ENCODE measurements at places on chromosomes 5 and 9.

- no peak for DNase-seq
Observed at GRCh38 chr5:140318792-140319191, 15.9 kb upstream of the PFDN1 start.

- no peak for DNase-seq
Observed at GRCh38 chr9:31715250-31715649, 669.2 kb upstream of the ACO1 start.

- DNase-seq: no peak
Observed at GRCh38 chr5:78064941-78065472, 229.5 kb downstream of the AP3B1 start.

- DNase-seq: no peak
Observed at GRCh38 chr5:112772124-112772523, 34.4 kb downstream of the APC start.

GRCh38 chr9:105832096-105832710 lies 137.9 kb downstream of the TMEM38B start:
- DNase-seq: no peak

DNA sequence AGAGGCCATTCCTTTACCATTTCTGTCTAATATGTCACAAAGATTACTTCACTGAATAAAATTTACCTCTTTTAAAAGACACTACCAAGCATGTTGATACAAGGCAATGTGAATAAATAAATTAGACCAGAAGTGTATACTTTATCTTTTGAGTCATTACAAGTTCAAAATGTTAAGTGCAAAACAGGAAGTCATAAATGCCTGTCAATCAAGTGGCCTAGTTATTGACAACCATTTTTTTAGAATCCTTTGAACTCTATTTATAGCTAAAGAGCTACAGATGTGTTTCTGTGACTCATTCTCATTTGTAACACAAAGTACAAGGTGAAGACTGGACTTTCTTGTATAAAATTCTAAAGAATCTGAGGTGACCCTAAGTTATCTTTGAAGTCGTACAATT lies 602.7 kb upstream of the SEMA6A start:
- no peak for DNase-seq

DNA sequence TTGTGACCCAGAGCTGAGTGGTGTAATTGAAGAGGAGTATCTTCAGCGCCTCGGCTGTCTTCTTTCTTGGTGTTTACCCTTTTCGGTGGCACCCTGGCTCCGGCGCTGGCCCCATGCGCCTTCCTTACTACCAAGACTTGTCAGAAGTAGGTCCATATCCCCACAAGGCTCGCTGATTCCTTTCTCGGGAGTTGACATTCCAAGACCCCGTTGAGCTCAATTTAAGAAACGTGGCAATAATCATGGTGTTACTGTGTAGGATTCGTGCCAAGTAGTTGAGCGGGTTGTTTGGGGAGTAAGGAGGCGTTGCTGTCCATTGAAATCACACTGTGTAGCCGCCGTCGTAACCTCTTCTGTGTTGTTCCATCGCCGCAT lies 795 bp downstream of the NDUFAF2 start:
- DNase-seq: peak; percentile 37

DNA sequence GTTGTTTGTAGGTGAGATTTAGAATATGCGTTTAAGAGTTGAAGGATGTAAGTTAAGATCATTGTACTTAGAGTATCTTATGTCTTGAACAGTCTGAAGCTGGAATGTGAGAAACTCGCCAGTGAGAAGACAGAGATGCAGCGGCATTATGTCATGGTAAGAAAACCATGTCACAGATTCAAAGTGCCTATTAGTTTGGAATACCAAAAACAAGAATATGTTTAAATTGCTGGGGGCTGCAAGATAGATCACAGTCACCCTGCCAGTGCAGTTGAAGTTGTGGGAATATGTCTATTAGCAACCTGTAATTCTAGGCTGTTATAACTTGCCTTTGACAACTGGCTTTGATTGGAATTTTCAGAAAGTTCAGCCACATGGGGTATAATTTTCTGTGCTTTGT lies 3.0 kb downstream of the TLE4 start:
- no peak for DNase-seq

- DNase-seq: no peak
Observed at GRCh38 chr9:126663661-126664072, 49.9 kb downstream of the LMX1B start.

DNA sequence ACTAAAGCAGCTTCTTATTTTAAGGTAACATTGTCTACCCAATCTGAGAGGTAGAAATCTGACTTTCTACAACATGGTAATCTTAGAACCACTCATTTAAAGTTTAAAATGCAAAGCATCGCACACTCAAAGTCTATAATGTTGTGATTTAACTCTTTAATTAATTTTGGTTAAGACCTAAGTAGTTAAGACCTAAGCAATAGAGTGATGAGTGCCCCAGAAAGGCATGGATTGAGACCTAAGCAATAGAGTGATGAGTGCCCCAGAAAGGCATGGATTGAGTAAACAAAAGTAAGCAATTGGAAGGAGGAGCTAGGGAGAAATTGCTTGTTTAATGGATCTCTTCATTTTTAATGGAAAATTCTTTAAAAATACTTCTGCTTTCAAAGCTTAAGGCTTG lies 86.8 kb downstream of the NLN start:
- no peak for DNase-seq

- no peak for DNase-seq
Observed at GRCh38 chr9:132840980-132841379, 37.1 kb downstream of the AK8 start.

GRCh38 chr9:134233022-134233421 lies 68.7 kb upstream of the RNU6ATAC start:
- no peak for DNase-seq

DNA sequence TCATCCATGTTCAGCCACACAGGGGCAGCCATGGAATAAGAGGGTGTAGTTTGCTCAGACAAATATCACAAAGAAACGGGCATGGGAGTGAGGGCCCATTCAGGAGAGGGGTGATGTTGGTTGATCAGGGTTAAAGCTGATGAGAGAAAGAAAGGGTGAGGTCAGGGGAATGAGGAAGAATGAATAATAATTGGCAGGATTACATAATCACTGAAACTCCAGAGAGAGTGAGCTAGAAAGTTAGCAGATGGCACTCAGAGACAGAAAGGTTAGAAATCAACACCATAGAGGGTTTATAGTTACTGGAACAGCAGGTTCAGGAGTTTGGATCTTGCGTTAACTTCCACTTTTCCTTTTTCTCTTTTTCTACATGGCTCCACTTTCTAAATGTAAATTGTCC lies 113.9 kb downstream of the TAF11L14 start:
- no peak for DNase-seq

GRCh38 chr5:36950586-36951457 lies 74.3 kb downstream of the NIPBL start:
- peak; percentile 4 for DNase-seq

GRCh38 chr5:58075907-58076306 lies 384.0 kb downstream of the PLK2 start:
- no peak for DNase-seq

DNA sequence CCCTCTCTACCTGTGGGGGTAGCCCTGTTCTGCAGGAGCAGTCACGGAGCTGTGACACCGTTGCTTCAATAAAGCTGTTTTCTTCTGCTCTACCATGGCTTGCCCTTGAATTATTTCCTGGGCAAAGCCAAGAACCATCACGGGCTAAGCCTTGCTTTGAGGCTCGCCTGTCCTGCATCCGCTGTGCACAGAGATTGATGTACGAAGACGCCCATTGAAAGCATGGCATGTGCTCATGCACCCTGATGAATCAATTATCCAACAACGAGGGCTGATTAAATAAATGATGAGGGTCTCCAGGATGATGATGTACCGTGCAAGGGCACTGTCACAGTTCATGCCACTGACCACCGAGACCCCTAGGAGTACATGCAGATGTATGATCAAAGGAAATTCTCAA lies 20.7 kb downstream of the PTGES start:
- DNase-seq: no peak

DNA sequence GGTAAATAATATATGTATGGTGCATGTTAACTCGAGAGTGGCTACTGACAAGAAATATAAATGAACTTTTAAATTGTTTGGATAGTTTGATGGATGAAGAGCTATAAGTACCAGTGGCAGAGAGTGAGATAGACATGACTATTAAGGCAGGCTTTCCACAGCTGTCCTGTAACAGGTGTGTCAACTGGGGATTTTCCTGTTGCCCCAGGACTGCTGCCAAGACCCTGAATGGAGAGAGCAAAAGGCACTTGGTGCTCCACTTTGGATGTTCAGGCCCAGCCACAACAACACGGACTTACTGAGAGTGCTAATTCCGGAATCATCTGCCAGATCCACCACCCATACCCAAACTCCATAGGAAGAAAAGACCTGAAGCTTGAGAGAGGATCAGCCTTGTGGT lies 215.1 kb downstream of the SEC61B start:
- no peak for DNase-seq

DNA sequence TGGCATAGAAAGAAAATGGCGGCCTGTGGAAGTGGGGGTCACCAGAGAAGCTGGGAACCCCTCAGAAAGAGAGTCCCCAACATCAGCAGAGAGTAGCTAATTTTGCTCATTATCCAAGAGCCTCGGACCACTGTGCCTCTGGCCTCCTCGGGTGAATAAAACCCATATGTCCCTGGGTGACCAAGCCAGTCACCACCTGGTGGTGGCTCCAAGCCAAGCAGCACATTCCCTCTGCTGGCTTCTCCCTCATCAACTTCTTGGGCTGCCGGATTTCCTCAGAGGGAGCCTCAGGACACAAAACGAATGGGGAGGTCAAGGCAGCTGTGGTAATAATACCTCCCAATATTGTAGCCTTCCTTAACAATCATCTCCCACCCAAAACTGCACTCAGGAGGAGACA lies 242.5 kb downstream of the NFIB start:
- DNase-seq: no peak

DNA sequence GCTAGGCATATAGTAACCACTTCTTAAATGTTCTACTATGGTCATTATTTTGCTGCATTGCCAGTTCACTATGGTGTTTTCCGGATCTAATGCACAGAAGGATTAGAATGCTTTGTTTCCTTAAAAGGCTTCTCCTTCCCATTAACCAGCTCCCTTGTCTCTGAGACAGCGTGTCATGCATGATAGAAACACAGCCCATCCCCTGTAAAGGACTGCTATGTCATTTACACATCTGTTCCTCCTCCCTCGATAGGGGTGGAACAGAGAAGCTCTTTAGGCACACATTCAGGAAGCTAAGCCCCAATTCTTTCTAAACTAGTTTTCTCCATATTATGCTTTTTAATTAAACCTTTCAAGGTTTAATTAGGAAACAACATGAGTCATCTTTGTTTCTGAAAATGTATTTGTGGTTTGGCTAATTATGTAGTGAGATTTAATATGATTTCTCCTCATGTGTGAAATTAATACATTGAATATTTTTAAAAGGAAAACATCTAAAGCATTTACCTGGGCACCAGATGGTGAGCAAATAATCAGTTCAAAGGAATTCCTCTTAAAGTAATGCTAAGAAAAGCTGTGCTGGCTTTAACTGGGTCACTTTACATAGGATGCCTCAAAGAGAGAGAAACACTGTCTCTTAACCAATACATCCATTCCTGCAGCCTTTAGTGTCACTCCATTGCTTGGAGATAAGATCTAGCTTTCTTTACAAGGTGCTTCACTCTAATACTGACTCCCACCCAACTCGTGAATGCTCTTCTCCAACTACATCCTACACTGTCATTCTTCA lies 133.3 kb upstream of the PPP1R2B start:
- no peak for DNase-seq

Data from right renal pelvis (tissue), 4 donors.